ENCODE measurements at places on chromosomes 7 and 10. TPM values are rescaled to one million over a fixed set of nuclear protein-coding genes. Genes with fewer than 3 reads are reported as not detected.

The ALDH18A1 gene
- total RNA-seq, result 87.6 TPM

DNA sequence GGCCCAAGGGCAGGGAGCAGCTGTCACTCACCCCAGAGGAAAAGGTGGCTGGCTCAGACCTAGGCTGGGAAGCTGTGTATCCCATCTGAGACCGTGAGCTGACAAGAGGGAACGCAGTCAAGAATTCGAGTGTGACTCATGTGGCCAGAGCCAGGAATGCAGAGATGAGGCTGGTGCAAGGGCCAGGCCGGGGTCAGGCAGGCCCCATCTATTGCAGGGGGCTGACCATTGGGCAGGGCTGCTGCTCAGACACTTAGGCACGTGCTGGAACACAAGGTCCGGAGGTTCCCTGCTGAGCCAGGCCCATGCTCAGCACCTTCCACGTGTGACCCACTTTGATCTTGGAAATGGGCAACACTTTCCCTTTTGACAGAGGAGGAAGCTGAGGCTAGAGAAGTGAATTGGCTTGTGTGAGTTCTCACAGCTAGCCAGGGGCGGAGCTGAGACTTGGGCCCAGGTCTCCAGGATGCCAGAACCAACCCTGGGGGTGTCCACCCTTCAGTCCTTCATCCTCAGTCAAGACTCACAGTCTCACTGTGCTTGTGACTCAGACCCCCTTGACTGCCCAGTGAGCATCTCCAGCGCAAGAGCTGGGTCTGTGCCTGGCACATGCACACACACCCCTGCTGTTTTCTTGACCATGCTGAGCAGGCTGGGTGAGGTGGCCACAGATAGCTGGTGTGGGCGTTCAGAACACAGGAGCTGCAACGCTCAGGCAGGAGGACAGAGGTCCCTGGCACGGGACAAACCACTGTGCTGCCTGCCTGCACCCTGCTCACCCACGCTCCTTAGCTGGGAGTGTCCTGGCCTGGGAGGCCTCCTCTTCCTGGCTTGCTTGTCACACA is 47.6 kb upstream of the PPIF start:
- DNase-seq, result no peak

DNA sequence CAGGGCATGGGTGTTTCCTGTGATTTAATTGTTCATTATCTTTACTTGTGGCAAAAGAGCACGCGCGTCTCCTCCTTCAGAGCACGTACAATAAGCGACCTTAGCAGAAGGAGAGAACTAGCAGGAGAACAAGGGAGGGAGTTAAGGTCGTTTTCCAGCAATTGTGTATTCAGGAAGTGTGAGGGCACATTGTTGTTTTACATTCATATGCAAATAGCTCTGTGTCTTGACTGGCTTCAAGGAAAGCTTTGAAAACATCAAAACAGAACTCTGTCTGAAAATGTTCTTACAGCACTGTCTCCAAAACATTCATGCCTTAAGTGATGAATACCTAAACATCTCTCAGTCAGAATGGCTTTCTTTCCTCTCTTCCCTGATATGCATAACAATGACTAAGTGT is 499.1 kb downstream of the ACTR3B start:
- DNase-seq, result no peak

GRCh38 chr10:68902382-68902781 is 1.3 kb downstream of the DDX50 start:
- no peak for DNase-seq

The FUOM gene
- total RNA-seq, result 21.5 TPM
